ENCODE measurements at places on chromosomes 3 and 15. TPM values are rescaled to one million over a fixed set of nuclear protein-coding genes. Genes with fewer than 3 reads are reported as not detected.

DNA sequence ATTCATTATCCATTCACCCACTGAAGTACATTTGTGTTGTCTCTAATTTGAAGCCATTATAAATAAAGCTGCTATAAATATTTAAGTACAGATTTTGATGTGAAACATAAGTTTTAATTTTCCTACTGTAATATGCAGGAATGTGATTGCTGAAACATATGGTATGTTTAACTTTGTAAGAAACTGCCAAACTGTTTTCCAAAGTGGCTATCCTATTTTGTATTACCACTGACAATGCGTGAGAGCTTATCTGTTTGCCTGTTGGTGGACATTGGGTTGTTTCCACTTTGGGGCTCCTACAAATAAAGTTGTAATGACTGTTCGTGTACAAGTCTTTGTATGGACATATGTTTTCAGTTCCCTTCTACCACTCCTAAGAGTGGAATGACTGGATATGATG is 2.5 kb downstream of the WDR93 start:
- DNase-seq: no peak

GRCh38 chr15:96270581-96271172 is 59.8 kb upstream of the NR2F2 start:
- DNase-seq: peak; percentile 42

GRCh38 chr3:33883951-33884561 is 85.6 kb downstream of the PDCD6IP start:
- no peak for DNase-seq

DNA sequence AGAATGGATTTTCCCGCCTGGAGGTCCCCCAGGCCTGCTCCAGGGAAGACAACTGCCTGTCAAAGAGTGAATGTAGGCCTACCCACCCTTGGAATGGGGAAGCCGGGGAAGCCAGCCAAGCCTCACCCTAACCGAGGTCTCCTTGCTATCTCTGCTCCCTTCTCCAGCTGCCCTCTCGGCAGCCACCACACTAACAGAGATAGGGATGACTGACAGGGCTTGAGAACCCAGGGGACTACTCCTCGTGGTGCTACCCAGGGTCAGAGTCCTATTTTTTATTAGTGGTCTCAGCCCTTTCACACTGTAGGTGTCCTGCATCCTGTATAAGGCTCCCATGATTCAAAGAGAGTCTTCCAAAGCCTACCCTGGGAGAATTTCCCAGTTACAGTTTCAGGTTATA is 160.6 kb upstream of the CHRM5 start:
- no peak for DNase-seq

DNA sequence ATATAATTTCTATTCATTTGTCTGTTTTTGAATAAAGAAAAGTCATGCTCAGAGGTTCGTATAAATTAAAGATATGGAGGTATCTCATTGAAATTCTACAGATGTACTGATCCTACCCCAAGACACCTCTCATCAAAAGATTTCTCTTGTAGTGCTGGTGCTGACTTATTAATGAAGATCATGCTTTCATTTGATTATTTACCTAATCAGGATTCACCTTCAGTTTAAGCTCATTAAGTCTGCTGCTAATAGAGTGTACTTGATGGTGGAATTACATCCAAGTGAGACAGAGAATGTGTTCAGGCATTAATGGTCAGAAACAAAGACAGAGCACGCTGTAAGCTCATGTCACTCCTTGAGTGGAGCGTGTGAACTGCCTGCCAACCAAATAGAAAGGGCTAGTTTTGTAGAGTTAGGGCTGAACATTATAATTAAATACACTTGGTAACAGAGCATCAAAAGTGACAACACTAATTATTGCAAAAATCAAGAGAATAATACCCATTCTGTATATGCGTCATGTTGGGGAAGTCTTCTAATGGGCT is 45.5 kb downstream of the KBTBD12 start:
- DNase-seq: no peak

- DNase-seq: no peak
Measured at GRCh38 chr3:191889106-191889505, 428.1 kb downstream of the PYDC2 start.

GRCh38 chr15:80162059-80162554 is 9.3 kb downstream of the FAH start:
- no peak for DNase-seq

- DNase-seq: no peak
Measured at GRCh38 chr15:79923079-79923514, 26.3 kb upstream of the MTHFS start.

GRCh38 chr3:134449277-134449676 is 36.5 kb downstream of the ANAPC13 start:
- peak; percentile 79 for DNase-seq

DNA sequence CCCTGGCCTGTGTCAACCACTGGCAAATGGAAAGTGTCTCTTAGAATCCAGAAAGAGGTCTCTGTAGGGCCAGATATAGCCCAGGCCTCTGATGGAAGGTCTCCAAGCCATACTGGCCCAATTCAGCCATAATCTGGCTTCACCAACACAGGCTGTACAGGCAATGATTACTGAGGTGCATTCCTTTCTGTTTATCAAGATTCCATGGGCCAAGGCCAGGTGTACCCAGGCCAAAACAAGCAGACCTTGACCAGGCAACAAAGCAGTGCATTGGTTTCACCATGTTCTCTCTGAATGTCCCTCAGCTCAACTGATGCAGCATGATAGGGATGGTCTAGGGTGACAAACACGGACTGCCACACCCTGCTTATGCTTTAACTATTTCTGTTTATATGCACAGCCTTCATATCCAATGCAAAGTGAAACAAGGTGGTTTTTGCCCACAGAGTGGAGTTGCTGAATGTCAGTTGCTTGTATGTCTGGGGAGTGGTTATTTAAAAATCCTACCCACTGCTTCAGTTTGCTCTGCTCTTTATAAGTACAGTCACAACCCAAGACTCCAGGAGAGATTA is 25.2 kb downstream of the CCNL1 start:
- no peak for DNase-seq

DNA sequence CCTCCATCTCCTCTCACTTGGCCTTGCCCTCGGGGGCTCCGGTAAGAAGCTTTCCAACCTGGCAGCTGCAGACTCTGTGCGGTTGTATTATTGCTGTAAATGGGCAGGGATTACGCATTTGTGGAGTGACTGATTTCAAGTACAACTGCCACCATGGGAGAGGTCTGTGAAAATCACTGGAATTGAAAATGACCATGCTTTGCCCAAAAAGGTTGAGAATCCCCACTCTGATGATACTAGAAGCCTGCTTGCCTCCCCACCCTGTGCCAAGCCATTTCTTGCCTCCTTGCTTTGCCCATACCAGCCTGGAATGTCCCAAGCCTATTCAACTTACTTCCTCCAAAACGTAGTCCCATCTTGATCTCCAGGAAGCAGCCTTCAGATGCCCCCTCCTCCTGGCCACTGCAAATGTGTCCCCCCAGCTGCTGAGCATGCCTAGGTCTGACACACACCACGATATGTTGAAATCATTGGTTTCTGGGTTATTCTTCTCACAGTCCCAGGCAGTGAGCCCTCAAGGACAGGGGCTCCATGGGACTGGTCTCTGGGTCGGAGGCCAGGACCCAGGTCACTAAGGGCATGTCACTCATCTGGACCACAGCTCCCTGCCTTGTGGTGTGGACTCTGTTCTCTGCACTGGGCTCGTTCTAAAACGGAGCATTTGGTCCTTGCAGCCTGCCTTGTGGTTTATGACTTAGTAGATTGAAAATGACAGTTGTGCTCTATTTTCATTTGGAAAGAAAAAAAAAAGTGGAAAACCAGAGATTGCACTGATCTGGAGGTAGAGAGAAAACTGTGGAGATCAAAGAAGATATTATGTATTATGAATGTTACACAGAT is 42.9 kb downstream of the SMAD3 start:
- no peak for DNase-seq

DNA sequence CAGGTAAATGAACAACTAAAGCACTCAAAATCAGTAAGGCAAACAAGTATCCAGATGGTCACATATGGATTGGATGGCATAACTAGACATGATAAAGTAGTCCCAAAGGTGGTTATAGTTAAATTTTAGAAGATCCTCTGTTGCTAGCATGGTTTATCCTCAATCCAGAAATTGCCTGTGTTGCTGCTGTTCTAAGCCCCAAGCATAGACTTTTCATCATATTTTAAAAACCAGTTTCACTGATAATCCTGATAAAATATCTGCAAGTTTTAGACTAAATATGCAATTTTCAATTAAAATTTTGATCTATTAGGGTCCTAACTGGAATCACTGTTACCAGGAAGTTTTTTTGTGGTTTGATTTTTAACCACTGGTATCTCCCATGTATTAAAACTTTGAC is 35.4 kb downstream of the MBNL1 start:
- no peak for DNase-seq

DNA sequence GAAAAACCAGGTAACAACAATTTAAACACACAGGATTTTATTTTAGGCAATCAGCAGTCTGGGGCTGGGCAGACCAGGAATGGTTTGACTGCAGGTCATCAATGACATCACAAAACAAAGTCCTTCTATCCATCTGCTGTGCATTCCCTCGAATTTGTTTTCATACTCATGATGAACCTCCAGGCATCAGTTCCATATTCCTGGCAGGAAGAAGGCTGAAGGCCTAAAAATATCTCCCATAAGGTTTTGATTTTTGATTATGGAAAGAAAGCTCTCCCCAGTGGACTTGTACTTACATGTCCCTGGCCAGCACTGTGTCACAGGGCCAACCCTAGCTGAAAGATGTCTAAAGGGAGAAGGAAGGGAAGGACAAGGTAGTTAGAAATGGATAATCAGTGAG is 107.4 kb downstream of the PEAK1 start:
- DNase-seq: no peak

DNA sequence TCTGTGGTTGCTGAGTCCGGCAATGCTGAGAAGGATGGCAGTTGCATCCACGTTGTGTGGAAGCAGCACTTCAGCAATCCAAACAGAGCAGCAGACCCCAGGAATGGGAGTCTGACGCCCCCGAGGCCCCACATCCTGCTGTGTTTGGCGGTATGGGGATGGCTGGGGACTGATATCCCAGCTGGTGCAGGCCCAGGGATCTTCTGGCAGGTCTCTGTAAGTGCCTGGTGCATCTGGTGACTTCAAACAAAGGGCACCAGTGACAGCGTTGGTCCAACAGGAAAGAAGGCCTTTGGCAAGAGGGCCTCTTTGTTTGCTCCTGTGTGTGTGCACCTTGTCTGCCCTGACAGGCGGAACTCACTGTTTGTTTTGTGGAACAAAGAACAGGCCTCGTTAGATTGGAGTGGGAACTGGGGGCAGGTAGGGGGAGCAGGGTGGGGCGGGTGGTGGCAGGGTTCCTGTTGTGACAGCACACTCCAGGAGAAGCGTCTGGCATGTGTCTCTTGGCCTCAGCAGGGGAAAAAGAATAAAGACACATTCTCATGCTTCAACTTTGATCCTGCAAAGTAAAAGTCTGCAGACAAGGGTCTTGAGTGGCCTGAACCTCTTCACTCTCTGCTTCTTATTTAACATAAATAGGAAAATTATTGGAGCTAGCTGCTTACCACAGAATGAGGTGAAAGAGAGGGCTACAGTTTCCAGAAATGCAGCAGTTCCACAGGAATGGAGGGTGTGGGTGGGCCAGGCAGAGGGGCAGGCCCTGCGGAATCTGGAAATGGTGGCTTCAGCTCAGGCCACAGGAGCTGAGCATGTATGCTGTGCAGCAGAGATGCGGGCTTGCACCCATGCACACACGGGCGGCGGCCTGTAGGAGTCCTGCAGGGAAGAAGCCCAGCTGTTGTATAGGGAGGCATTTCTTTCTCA is 94.5 kb upstream of the MYZAP start:
- DNase-seq: no peak

- DNase-seq: no peak
Measured at GRCh38 chr15:52699457-52699856, 20.3 kb upstream of the ATOSA start.

GRCh38 chr3:126952983-126953660 is 29.8 kb upstream of the PLXNA1 start:
- DNase-seq: no peak

DNA sequence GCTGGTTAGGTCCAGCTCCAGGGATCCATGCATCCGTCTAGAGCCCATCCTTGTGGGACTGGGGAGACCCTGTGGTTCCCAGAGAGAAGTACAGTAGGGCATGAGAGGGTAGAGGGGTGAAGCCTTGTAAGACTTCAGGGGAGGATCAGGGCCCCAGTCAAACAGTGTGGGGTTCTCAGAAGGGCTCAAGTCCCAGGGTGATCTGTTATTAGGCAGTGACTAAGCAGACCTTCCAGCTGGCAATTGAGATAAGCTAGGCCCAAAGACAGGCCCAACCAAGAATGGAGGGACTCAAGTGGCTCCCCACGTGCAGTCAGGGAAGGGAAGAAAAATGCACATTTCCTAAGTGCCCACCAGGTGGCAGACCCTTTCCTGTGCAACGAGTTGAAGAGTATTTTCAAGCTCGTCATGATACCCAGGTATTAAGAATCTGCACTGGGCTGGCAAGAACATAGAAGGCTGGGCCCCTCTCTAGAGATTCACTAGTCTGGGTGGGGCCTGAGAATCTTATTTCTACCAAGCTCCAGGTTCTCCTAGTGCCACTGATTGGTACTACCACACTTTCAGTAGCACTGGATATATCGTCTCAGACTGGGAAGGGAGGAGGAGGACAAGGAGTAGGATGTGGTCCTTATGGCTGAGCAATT is 240.8 kb downstream of the NR1D2 start:
- no peak for DNase-seq

- DNase-seq: no peak
Measured at GRCh38 chr3:50299929-50300680, 900 bp upstream of the HYAL3 start.

GRCh38 chr15:59696332-59696731 is 7.2 kb upstream of the BNIP2 start:
- no peak for DNase-seq

DNA sequence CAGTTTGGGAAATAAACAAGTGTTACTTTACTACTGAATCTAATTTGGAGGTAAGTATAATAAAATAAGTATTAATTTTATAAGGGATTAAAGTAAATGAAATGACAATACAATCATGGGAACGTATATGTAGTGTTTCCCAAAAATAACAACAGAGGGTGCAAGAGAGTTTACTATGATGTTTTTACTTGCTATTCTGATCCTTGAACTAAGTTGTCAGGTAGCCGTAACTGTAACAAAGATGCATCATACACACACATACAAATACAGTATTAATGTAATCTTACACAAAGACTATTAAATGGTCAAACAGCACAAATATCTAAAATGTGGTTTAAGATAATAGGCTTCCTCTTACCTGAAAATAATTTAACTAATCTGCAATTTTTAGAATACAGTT is 311.4 kb downstream of the TBC1D5 start:
- DNase-seq: no peak

Gene HTR3D
- total RNA-seq: not detected

Gene TRAT1
- total RNA-seq: not detected

Gene NPAP1
- total RNA-seq: not detected

Gene MITF
- total RNA-seq: 80.9 TPM

Gene FBXW12
- total RNA-seq: 0.65 TPM

Gene CLRN1
- not detected for total RNA-seq

Gene TMEM266
- 0.40 TPM for total RNA-seq

Gene SNTN
- not detected for total RNA-seq

Gene AHSG
- total RNA-seq: not detected

All from esophagus muscularis mucosa (tissue), 4 donors.